ENCODE measurements at places on chromosomes 12 and 14.
A peak's percentile ranks its signal among the peaks of the same experiment; 100 is the strongest.

DNA sequence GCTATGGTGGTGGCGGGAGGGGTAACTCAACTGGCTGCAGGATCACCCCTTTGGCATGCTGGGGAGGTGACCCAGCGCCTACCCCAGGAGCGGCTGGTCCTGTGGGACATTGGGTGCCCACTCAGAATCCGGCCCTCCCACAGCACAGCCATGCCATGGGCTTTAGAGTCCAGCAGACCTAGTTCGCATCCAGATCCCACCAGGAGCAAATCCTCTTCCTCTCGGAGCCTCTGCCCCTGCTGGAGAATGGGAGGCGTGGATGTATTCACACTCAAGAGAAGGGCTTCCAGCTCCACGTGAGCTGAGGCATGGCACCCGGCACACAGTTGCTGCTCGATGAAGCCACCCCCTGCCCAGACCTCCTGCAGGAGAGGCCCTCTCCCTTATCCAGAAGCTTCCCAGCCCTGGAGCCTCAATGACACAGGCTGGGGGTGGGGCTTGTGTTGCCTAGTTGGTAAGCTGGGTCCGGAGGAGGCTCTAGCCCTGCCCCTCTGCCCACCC lies 17.7 kb downstream of the FAM222A start:
- DNase-seq, result no peak

GRCh38 chr12:80100591-80100990 lies 1.3 kb downstream of the OTOGL start:
- DNase-seq, result no peak

GRCh38 chr12:89781156-89781555 lies 72.5 kb upstream of the ATP2B1 start:
- DNase-seq, result no peak

DNA sequence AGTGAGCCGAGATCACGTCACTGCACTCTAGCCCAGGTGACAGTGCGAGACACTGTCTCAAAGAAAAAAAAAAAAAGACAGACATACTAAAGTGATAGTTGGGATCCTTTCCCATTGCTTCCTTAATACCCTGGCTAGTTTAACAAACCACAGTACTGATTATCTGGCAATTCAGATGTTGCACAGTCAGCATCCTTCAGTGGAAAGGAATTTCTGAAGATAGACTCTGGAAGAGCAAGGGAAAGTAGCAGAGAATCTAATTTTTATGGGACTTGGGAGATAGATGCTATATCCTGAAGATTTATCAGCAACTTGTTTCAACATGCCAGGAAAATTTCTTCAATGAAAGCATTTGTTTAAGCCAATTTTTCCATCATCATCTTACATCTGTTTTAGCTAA lies 6.5 kb upstream of the PPFIBP1 start:
- no peak for DNase-seq

- no peak for DNase-seq
Measured at GRCh38 chr12:10184261-10184843, 5.5 kb downstream of the TMEM52B start.

- no peak for DNase-seq
Measured at GRCh38 chr14:22397221-22397737, 191.7 kb downstream of the DAD1 start.

GRCh38 chr14:50225067-50225973 lies 6.1 kb downstream of the SOS2 start:
- no peak for DNase-seq

DNA sequence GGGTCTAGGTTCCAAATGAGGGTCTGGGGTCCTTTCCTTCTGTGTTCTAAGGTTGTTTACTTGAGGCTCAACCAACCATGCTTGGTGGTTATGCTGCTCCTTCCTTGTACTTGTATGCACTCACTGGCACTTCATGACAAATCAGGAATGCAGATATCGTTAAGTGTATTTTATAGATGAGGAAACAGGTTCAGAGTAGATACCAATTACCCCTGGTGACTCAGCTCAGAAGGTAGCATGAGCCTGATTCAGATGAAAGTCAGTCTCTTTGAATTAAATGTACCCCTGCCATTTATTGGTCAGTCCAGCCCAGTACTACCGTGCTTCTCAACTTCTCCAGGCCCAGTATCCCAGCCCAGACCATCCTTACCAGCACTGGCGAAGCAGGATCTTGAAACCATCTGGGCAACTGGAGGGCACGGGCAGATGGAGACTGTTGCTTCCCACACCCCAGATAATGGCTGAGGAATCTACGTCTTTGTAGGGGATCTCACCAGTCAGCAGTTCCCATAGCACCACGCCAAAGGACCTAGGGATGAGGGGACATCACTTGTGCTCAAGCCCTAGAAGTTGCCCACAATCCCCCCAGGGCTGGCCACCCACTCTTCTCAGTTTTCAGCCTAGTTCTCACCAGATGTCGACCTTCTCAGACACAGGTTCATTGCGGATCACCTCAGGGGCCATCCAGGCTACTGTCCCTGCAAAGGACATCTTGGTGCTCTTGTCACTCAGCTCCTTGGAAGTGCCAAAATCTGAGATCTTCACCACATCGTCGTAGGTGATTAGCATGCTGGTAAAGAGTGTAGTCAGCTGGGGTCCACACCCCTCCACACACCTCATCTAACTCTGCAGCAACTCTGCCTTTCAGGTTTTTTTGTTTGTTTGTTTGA lies 14.3 kb downstream of the MAP3K12 start:
- no peak for DNase-seq

- DNase-seq, result no peak
Measured at GRCh38 chr14:96863986-96864330, 66.8 kb downstream of the VRK1 start.

DNA sequence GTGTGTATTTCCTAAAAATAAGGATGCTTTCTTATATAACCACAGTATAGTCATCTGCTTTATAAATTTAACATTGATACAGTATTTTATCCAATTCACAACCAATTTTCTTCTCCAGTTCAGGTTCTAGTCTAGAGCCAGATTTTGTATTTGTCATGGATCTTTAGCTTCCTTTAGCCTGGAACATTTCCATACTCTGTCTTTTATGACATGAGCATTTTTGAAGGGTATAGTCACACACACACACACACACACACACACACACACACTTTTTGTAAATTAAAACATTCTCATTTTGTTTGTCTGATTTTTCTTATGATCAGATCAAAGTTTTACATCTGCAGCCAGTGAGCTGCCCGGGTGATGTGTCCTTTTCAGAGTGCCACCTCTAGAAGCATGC lies 25.4 kb downstream of the CGRRF1 start:
- no peak for DNase-seq

DNA sequence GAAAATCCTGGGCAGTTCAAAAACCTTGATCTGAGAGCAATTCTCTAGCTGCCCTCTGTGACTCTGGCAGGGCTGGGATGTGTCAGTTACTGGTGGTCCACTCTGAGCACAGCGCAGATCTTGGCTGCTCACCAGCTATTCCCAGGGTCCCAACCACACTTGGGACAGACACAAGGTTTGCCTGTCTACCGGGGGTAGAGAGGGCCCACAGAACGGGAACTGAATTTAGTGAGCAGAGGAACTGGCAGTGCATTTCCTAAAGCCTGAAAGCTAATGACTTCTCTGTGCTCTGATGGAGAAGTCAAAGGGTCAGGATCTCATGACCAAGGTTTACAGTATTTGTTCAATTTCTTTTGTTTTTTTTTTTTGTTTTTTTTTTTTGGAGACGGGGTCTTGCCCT lies 2.6 kb downstream of the PDE6H start:
- DNase-seq, result no peak

- DNase-seq, result no peak
Measured at GRCh38 chr14:69676723-69677122, 65.3 kb downstream of the SUSD6 start.

DNA sequence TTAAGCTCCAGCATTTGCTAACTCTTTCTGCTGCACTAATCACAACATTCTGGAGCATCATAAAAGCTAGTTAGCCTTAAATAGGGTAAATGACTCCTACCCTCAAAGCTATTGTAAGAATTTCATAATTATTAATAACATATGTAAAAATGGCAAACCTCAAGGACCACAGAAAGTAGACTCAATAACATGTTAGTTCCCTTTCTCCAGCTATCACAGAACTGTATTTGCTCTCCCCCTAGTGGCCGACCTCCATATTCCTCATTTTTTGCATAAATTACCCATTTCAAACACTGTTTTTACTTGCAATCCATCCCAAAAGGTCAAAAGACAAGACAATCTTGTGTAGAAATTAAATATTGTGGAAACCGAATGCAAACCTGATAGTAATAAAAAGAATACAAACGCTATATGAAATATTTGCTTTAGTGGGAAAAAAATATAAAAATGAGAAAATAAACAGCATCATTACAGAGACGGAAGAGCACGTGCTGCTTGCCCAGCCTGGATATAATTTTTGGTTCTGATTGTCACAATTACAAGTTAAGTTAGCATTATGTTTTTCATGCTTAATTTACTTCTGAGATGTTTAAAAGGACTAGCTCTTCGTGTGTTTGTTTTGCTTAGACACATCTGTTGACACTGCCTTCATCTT lies 97.9 kb downstream of the RERGL start:
- DNase-seq, result peak; percentile 6

DNA sequence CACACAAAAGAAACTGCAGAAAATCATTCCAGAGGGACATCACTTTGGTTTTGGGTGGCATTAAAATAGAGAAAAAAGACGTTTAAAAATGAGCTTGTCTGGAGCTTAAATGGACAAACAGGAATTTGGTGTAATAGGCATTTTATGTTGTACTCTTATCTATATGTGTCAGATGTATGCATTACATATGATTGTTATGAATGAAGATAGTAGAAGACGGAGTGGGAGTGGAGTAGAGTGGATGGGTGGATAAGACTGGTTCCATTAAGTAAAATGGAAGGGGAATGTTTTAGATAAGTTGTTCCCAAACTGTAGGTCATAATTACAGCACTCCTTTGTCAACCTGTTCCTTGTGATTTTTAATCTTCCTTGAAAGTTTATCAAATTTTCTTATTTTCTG lies 1.9 kb downstream of the CCDC91 start:
- DNase-seq, result peak; percentile 82

- DNase-seq, result no peak
Measured at GRCh38 chr14:72002731-72003130, 70.5 kb downstream of the RGS6 start.

GRCh38 chr12:7352661-7353060 lies 48.8 kb downstream of the ACSM4 start:
- DNase-seq, result peak; percentile 12

- DNase-seq, result no peak
Measured at GRCh38 chr12:116303929-116304328, 26.4 kb upstream of the MED13L start.

GRCh38 chr12:64497903-64498302 lies 46.0 kb downstream of the TBK1 start:
- DNase-seq, result no peak

- DNase-seq, result no peak
Measured at GRCh38 chr14:63175531-63175930, 28.7 kb upstream of the RHOJ start.

- DNase-seq, result no peak
Measured at GRCh38 chr12:107474639-107475539, 210.7 kb upstream of the PWP1 start.

- peak; percentile 64 for DNase-seq
Measured at GRCh38 chr12:92431146-92431545, 271.6 kb upstream of the PLEKHG7 start.

- peak; percentile 67 for DNase-seq
Measured at GRCh38 chr14:102314242-102315011, 5.1 kb upstream of the ZNF839 start.

GRCh38 chr12:27554421-27555186 lies 30.6 kb downstream of the PPFIBP1 start:
- no peak for DNase-seq

- DNase-seq, result peak; percentile 87
Measured at GRCh38 chr12:123150744-123151456, at the start of gene PITPNM2. PITPNM2 (minus strand) TSS chr12:123151090; CDS start chr12:123034590, 116,500 bp downstream.

DNA sequence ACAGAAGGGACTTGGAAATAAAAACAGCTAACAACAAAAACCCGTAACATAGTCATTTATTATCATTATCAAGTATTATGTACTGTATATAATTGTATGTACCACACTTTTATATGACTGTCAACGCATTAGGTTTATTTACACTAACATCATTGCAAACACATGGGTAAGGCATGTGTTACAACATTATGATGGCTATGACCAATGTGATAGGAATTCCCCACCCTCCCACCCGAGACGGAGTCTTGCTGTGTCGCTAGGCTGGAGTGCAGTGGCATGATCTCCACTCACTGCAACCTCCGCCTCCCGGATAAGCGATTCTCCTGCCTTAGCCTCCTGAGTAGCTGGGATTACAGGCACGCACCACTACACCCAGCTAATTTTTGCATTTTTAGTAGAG lies 82.6 kb downstream of the ERC1 start:
- no peak for DNase-seq

GRCh38 chr14:105229099-105229655 lies 19.2 kb upstream of the BTBD6 start:
- DNase-seq, result no peak

- DNase-seq, result no peak
Measured at GRCh38 chr14:24744641-24745040, 110.7 kb upstream of the GZMB start.

- no peak for DNase-seq
Measured at GRCh38 chr14:60805841-60806430, 71.4 kb downstream of the MNAT1 start.

DNA sequence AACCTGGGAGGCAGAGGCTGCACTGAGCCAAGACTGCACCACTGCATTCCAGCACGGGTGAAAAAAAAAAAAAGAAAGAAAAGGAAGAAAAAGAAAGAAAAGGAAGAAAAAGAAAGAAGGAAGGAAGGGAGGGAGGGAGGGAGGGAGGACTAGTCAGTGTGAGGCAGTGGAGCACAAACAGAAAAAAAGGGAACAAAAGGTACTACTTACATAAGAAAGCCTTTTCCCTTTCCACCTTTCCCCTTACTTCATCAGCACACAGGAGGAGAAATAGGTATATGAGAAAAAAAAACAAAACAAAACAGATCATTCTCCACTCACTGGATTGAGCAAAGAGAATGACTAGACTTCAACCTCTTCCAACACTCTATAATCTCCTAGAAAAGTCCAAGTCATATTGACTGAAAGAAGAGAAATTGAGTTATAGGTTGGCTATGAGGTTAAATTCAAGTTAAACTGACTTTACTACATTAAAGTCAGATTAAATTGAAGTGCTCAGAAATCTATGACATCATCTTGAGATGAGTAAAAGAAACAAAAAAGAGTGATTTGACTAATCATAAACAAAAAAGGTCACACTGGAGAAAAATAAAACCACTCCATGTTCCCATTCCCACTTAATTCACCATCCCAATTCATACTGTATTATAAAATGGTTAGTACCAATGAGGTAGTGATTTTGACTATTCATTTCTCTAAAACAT lies 43.6 kb downstream of the NOVA1 start:
- no peak for DNase-seq

All from K562 (cell line).